ENCODE measurements at places on chromosomes 12 and 14. TPM values are rescaled to one million over a fixed set of nuclear protein-coding genes. Genes with fewer than 3 reads are reported as not detected.
A peak's percentile ranks its signal among the peaks of the same experiment; 100 is the strongest.

Gene SIX4
- 0.40 TPM for polyA plus RNA-seq

Gene TESPA1
- polyA plus RNA-seq, result 1.6 TPM

Gene CMKLR1
- polyA plus RNA-seq, result 3.4 TPM

Gene GPD1
- polyA plus RNA-seq, result 174 TPM

Gene CCDC197
- not detected for polyA plus RNA-seq

Gene EPS8
- 61.6 TPM for polyA plus RNA-seq

Gene DPY19L2
- 12.6 TPM for polyA plus RNA-seq

Gene OR4E2
- polyA plus RNA-seq, result not detected

Gene KRT74
- not detected for polyA plus RNA-seq

Gene FSCB
- polyA plus RNA-seq, result not detected

Gene PRICKLE1
- 6.0 TPM for polyA plus RNA-seq

Gene COCH
- polyA plus RNA-seq, result 2.2 TPM

DNA sequence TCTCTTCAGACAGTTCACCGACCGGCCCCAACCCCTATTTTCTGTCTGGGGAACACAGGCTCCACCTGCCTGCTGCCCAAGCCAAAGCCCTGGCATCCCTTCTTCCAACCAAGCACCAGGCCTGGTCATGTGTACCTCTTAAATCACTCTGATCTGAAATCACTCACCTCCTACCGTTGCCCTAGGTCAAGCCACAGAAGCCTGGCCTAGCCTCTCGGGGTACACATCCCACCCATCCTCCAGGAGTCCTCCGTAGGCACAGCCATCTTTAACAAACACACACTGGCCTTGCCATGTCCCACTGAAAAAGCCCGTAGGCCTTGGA lies 81.8 kb downstream of the IRF2BPL start:
- no peak for DNase-seq
- peak overlapping the region; percentile 78 for H3K27ac ChIP-seq
- H3K27me3 ChIP-seq, result no peaks in the 10 kb centered on the region

GRCh38 chr12:3202734-3203446 lies 125.7 kb downstream of the TSPAN9 start:
- H3K36me3 ChIP-seq, result no peaks in the 10 kb centered on the region
- H3K27ac ChIP-seq, result no peak overlapping the region
- H3K4me1 ChIP-seq, result peaks cover 9% of the 10 kb centered on the region
- no peak for DNase-seq
- H3K27me3 ChIP-seq, result peaks cover 29% of the 10 kb centered on the region
- H3K4me3 ChIP-seq, result no peak overlapping the region

DNA sequence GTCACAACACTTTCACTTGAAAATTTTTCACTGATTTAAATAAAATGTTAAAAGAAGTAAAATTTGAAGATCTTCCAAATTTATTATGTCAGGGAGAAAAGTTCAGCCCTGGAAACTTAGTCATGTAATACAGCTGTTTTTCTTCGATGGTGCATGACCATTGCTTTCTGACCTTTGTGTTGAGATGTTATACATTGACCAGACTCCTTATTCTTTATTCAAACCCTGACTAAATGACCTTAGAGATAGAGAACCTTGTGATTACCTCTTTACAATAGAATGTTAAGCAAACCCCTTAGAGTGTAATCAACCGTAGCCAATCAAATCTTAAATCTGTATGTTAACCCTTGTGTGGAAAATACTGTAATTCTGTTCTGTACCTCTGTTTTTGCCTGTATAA lies 34.5 kb downstream of the PLCZ1 start:
- no peaks in the 10 kb centered on the region for H3K27me3 ChIP-seq
- no peak overlapping the region for H3K4me3 ChIP-seq
- H3K27ac ChIP-seq, result peak overlapping the region; percentile 83
- H3K36me3 ChIP-seq, result no peaks in the 10 kb centered on the region
- peaks cover 17% of the 10 kb centered on the region for H3K4me1 ChIP-seq

- H3K27ac ChIP-seq, result no peak overlapping the region
- no peaks in the 10 kb centered on the region for H3K27me3 ChIP-seq
- H3K36me3 ChIP-seq, result peaks cover 31% of the 10 kb centered on the region
These were observed 38.9 kb upstream of the DICER1 start for GRCh38 chr14:95196268-95196667.

GRCh38 chr14:71497645-71498086 lies 434.6 kb upstream of the RGS6 start:
- H3K27me3 ChIP-seq, result no peaks in the 10 kb centered on the region
- H3K27ac ChIP-seq, result no peak overlapping the region
- DNase-seq, result no peak
- no peaks in the 10 kb centered on the region for H3K4me1 ChIP-seq
- H3K4me3 ChIP-seq, result no peak overlapping the region
- H3K36me3 ChIP-seq, result no peaks in the 10 kb centered on the region

GRCh38 chr14:91870890-91871289 lies 3.6 kb upstream of the TC2N start:
- no peak overlapping the region for H3K4me3 ChIP-seq
- peaks cover 20% of the 10 kb centered on the region for H3K36me3 ChIP-seq
- H3K27me3 ChIP-seq, result no peaks in the 10 kb centered on the region
- DNase-seq, result no peak
- H3K4me1 ChIP-seq, result peaks cover 20% of the 10 kb centered on the region

DNA sequence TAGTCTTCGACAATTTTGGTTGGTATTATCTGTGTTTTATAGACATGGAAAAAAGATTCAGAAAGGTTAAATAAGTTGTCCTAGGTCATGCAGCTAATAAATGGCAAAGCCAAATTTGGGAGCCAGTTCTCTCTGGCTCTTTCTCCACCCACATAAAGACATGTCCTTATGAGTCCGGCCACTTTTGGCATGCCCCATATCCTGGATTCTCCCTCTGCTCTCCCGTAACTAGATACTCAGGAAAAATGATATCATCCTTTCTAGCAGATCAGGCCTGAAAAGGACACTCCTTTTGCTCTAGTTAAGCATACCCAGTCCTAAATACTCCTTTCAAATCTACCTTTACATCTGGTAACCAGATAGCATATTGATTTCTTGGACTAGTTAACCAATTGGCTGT lies 64.4 kb downstream of the TTLL5 start:
- H3K4me1 ChIP-seq, result no peaks in the 10 kb centered on the region
- no peaks in the 10 kb centered on the region for H3K27me3 ChIP-seq
- peaks cover 23% of the 10 kb centered on the region for H3K36me3 ChIP-seq
- H3K4me3 ChIP-seq, result no peak overlapping the region

DNA sequence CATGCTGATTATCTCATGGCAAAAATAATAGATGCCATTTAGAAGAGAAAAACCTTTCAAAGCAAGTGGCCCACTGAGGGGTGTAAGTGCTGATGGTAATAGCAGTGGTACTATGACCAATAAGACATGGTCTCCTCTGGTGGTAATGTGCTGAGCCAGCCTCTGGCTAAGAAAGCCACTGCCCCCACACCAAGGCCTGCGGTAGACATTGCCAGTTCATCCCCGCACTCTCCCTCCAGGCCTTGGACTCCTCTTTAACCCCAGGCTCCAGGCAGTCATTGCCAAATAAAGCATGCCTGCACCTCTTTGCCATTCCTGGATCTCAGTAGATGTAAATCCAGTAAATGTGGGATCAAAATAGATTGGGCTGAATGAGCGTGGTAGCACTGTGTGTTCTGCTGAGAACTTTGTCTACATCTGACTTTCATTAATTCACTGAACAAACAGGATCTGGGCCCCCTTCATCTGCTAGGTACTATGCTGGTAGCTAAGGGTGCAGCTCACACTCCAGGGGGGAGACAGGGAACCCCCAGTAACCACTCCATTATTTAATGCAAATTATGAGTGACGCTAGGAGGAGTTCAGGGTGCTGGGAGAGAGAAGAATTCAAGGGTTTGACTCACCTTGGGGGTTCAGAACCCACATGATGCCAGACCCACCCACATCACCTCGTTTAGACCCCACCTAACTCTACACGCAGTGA lies 89.3 kb downstream of the BCL11B start:
- no peak for DNase-seq
- H3K27ac ChIP-seq, result no peak overlapping the region
- H3K4me3 ChIP-seq, result no peak overlapping the region
- H3K4me1 ChIP-seq, result no peaks in the 10 kb centered on the region
- H3K36me3 ChIP-seq, result no peaks in the 10 kb centered on the region
- no peaks in the 10 kb centered on the region for H3K27me3 ChIP-seq

GRCh38 chr14:105410642-105411016 lies 9.0 kb upstream of the MTA1 start:
- H3K4me3 ChIP-seq, result no peak overlapping the region
- H3K4me1 ChIP-seq, result peaks cover 7% of the 10 kb centered on the region
- no peaks in the 10 kb centered on the region for H3K36me3 ChIP-seq
- no peak overlapping the region for H3K27ac ChIP-seq
- H3K27me3 ChIP-seq, result peaks cover 34% of the 10 kb centered on the region

GRCh38 chr12:88391556-88391955 lies 188.7 kb downstream of the KITLG start:
- no peak overlapping the region for H3K27ac ChIP-seq
- no peak for DNase-seq
- no peaks in the 10 kb centered on the region for H3K36me3 ChIP-seq
- H3K27me3 ChIP-seq, result peaks cover 3% of the 10 kb centered on the region

GRCh38 chr12:111840807-111841206 lies 1.2 kb upstream of the MAPKAPK5 start:
- H3K36me3 ChIP-seq, result peaks cover 18% of the 10 kb centered on the region
- peaks cover 17% of the 10 kb centered on the region for H3K4me1 ChIP-seq
